T-helper 17 cell (primary cell): ENCODE measurements at places on chromosomes 3 and 15. TPM values are rescaled to one million over a fixed set of nuclear protein-coding genes. Genes with fewer than 3 reads are reported as not detected.

The GOLGA8Q gene
- 1.4 TPM for total RNA-seq

The INSYN1 gene
- total RNA-seq = not detected

The AHSG gene
- total RNA-seq = not detected

The SAMD7 gene
- not detected for total RNA-seq

The CFAP44 gene
- 7.5 TPM for total RNA-seq

The UROC1 gene
- total RNA-seq = not detected

The CYP19A1 gene
- total RNA-seq = 1.1 TPM

The SERP1 gene
- 106 TPM for total RNA-seq

The TIGIT gene
- total RNA-seq = 11.6 TPM

The ECE2 gene
- total RNA-seq = not detected

The SLC28A2 gene
- not detected for total RNA-seq

The IL17RE gene
- 12.4 TPM for total RNA-seq

The CIP2A gene
- 4.1 TPM for total RNA-seq

DNA sequence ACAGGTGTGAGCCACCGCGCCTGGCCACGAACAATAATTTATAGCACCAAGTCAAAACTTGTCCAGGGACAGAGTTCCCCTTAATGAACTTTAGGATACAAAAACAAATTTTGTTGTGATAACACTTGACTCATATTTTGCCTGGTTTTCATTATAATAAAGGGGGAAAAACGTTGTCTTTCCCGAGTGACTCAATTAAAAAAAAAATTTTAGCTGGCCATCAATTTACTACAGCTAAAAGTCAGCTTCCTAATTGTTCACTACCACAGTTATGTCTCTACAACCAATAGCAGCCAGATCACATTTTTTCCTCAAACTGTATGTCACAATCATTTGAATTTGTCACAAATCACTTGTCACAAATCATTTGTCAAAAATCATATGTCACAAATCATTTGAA lies 116.0 kb downstream of the P3H2 start:
- DNase-seq = no peak

GRCh38 chr3:152019508-152019907 lies 146.1 kb downstream of the SUCNR1 start:
- DNase-seq = no peak

GRCh38 chr3:38094999-38095398 lies 41.9 kb downstream of the ACAA1 start:
- DNase-seq = no peak

- no peak for DNase-seq
Observed at GRCh38 chr15:29734917-29735572, 87.2 kb downstream of the TJP1 start.

DNA sequence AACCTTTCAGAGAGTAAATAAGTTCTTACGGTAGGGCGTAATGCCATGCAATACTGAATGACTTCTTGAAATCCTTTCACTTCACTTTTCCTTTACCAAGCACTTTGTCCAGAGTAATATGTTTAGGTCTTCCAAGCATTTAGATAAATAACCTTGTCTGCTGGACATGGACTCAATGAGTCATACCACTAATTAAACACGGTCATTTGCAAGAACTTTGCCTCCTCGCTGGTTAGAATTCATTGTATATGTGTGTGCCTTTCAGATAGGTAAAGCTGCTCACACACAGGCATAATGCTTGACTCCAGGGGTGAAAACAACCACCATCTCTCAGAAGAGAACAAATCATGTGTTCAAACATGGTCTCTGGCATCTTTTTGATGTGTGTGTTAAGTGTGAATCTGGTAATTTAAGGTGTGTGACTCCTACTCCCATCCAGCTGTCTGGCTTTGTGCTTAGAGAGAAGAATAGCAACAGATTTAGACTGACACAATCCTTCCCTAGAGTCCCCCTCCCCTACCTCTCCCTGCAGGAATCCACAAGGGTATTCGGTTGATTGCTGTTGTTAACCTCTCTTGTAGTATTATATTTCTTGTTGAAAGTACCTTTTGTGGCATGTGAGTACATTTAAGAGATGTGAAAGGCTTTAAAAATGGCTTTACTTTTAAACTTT lies 419.0 kb downstream of the CNTN4 start:
- no peak for DNase-seq

- DNase-seq = no peak
Observed at GRCh38 chr3:141070727-141071357, 19.7 kb downstream of the SPSB4 start.

GRCh38 chr3:117589454-117589853 lies 879.9 kb downstream of the TUSC7 start:
- DNase-seq = no peak

DNA sequence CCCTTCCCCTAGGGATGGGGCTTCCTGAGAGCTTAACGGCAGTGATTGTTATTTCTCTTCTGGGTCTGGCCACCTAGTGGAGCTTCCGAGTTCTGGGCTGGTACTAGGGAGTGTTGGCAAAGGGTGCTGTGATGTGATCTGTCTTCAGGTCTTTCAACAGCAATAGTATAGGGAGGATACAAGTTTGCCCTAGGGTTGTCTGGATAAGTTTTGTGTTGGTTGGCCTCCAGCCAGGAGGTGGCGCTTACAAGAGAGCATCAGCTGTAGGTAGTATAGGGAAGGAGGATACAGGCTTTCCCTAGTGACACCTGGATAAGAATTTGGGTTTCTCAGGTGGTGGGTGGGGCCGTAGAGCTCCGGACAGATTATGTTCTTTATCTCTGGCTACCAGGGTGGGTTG lies 19.2 kb upstream of the CPOX start:
- DNase-seq = no peak

DNA sequence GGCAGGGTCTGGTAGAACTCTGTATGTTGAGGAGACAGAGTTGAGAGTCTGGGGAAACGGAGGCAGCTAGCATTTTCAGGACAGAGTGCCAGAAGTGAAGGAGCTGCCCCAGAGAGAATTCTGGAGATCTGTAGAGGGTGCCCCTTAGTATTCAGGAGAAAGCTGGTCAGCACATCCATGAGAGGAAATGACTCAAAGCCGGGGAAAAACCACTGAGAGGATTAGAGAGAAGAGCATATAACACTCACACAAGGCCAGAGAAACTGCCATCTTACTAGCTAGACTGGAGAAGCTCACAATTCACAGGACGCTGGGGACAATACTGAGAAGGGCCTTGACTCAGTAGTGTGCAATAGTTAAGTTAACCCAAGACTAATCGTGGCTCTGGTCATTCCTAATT lies 75.7 kb upstream of the DPPA4 start:
- DNase-seq = no peak

DNA sequence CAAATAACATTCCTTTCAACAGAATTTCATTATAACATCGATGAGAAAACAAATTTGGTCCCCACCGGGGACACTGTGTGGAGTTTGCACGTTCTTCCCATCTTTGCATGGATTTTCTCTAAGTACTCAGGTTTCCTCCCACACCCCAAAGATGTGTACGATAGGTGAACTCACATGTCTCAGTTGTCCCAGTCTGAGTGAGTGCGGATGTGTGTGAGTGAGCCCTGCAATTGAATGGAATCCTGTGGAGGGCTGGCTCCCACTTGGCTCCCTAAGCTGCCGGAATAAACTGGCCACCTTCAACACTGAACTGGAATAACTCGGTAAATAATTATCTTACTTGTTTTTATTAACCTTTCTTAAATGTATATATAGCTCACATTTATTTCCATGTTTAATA lies 77.0 kb downstream of the TRANK1 start:
- DNase-seq = no peak

GRCh38 chr15:45417303-45417950 lies 39.1 kb upstream of the GATM start:
- no peak for DNase-seq

GRCh38 chr3:43334976-43335375 lies 48.6 kb downstream of the SNRK start:
- no peak for DNase-seq

DNA sequence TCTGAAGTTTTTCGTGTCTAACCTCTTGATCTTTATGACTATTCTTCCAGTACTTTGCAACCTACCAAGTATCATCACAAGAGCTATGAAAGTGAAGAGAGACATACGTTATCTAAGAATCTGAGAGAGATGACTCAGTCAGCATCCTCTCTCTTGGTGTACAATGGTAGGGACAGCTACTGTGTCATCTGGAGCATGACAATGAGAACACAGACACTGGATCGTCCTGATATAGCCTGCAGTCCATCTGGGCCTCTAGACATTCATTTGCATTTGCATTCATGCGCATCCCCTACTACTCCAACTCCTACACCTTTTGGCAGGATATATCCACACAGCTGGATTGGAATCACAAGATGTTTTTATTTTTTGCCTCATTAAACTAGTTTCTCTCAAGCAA lies 115.2 kb downstream of the PEX5L start:
- DNase-seq = no peak

- no peak for DNase-seq
Observed at GRCh38 chr3:128550471-128551126, 57.6 kb upstream of the GATA2 start.

DNA sequence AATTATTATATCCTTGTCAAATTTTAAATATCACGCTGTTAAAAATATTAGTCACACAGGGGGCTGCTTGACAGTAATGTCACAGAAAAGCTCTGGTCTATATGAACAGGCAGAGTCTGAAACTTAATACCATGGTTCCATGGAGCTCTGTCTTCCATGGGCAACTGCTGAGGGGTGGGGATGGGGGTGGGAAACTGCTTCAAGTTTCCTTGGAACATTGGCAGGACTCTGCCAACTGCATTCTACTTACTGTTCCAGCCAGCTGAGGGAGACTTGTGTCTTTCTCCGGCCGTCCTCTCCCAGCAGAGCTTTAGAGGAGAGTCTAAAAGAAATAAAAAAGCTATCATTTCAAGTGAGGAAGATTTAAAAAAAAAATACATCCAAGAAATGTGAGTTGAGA lies 348.7 kb downstream of the ZIC1 start:
- no peak for DNase-seq

DNA sequence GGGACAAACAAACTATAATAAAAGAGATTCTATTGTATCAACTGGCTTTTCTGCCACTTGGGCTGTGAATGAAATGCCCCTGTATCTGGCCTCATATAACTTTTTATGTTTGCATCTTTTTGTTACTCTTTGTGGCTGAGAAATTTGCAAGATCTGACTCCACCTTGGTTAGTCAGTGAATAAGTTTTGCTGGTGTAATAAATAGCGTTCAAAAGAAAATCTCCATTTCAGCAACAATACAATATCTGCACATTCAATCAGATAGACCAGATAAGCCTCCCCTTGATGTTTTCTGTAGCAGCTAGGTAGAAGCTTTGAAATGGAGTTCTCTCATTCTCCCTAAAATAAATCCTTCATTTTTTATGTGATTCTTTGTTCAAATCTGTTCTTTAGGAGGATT lies 12.0 kb downstream of the TRAT1 start:
- DNase-seq = no peak

DNA sequence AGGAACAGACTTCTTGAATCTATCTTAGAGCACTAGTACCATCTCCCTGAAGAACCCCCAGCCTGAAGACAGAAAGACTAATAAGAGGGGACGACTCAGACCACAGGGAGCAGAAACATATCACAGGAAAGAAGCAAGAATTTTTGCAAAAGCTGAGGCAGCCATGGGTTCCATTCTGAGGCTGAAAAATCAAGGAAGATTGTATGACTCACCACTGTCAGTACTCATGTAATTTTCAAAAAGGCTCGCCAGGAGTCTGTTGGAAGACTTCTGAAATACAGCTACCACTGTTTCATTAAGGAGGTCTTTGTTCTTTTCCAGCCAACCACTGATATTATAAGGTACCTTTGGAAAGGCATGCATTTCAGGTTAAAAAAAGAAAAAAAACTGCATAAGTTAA lies 47.5 kb downstream of the MYH15 start:
- DNase-seq = no peak
